ENCODE measurements at places on chromosomes 3 and 15. TPM values are rescaled to one million over a fixed set of nuclear protein-coding genes. Genes with fewer than 3 reads are reported as not detected.
A peak's percentile ranks its signal among the peaks of the same experiment; 100 is the strongest.

GRCh38 chr15:69623392-69624154 is 171.0 kb downstream of the RPLP1 start:
- no peak for DNase-seq
- H3K27me3 ChIP-seq: peaks cover 12% of the 10 kb centered on the region
- H3K36me3 ChIP-seq: no peaks in the 10 kb centered on the region
- H3K4me1 ChIP-seq: peaks cover 2% of the 10 kb centered on the region

MYZAP gene
- not detected for total RNA-seq

CCDC80 gene
- 1.5 TPM for total RNA-seq

DNA sequence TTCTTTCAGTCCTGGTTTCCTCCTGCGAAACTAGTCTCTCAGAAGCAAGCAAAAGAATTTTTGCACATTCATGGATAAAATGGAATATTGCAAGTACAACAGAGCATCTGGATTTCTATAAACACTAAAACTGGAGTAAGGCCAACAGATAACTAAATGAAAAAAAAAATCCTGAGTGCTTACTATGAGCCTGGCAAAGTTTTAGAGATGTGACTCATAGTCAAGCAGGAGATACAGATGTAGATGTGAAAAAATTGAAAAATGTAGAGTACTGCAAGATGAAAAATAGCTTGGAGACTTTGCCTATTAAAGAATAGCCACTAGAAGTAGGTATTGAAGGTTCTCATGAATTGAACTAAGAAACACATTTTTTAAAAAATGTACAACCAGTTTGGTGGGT is 397.4 kb downstream of the OTOL1 start:
- no peak overlapping the region for H3K27ac ChIP-seq
- no peaks in the 10 kb centered on the region for H3K36me3 ChIP-seq
- H3K4me3 ChIP-seq: no peak overlapping the region
- H3K4me1 ChIP-seq: no peaks in the 10 kb centered on the region

AP3B2 gene
- not detected for total RNA-seq

- H3K27ac ChIP-seq: no peak overlapping the region
- no peaks in the 10 kb centered on the region for H3K4me1 ChIP-seq
- no peak overlapping the region for H3K4me3 ChIP-seq
- no peak for DNase-seq
- H3K27me3 ChIP-seq: peaks cover 3% of the 10 kb centered on the region
Measured at GRCh38 chr15:62079594-62079993, 12.8 kb downstream of the C2CD4A start.

SH2D7 gene
- 0.26 TPM for total RNA-seq

GRCh38 chr15:78437107-78437761 is 782 bp upstream of the IREB2 start:
- H3K27ac ChIP-seq: peak overlapping the region; percentile 90
- H3K4me1 ChIP-seq: peaks cover 43% of the 10 kb centered on the region
- peak overlapping the region; percentile 86 for H3K4me3 ChIP-seq
- DNase-seq: no peak
- H3K36me3 ChIP-seq: peaks cover 15% of the 10 kb centered on the region
- peaks cover 5% of the 10 kb centered on the region for H3K27me3 ChIP-seq

GRCh38 chr3:97010881-97011657 is 196.7 kb downstream of the EPHA6 start:
- no peak overlapping the region for H3K4me3 ChIP-seq
- H3K36me3 ChIP-seq: no peaks in the 10 kb centered on the region
- DNase-seq: no peak
- H3K4me1 ChIP-seq: no peaks in the 10 kb centered on the region
- no peaks in the 10 kb centered on the region for H3K27me3 ChIP-seq

Measured in activated CD8-positive, alpha-beta memory T cell treated with anti-CD3 and anti-CD28 coated beads, Interleukin-2, amount 10 ng/mL, durations not matched to agents 7 days and 5 days (primary cell).